ENCODE measurements at places on chromosomes 12 and 14.

DNA sequence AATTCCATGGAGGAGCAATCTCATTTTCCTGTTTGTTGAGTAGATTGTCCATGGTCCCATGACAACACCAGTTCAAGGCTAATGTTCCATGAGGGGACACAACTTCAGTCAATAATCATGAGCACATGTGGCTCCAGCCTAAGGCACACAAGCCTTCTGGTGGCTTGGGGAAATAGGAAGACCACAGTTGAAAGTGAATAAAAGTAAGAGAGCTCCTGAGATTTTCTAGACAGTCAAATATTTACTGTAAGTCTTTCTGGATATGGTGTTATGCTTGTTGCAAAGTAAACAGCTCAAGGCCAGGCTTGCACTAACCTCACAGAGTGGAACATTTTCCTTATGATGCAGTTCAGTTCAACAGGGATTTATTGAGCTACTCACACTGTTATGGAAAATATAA, 206.9 kb upstream of the SLC38A2 start:
- DNase-seq, result no peak

GRCh38 chr14:103930051-103930604, 1.9 kb downstream of the TDRD9 start:
- no peak for DNase-seq

DNA sequence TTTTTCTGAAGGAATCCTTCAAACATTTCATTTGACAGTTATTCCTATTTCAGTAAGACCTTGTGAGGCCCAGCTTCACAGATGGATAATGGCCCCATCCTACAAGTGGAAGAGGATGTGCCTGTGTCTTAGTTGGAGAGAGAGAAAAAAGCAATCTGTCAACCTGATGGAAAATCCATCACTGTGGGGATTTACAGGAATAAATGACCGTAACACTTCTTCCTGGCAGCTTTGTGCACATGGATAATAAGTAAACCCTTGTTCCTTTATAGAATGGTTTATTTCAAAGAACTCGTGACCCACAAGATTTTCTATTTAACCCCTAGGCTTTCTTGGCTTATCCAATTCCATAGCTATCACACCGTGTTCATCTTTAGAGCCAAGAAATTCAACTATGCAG, 121.4 kb upstream of the PCED1B start:
- DNase-seq, result no peak

DNA sequence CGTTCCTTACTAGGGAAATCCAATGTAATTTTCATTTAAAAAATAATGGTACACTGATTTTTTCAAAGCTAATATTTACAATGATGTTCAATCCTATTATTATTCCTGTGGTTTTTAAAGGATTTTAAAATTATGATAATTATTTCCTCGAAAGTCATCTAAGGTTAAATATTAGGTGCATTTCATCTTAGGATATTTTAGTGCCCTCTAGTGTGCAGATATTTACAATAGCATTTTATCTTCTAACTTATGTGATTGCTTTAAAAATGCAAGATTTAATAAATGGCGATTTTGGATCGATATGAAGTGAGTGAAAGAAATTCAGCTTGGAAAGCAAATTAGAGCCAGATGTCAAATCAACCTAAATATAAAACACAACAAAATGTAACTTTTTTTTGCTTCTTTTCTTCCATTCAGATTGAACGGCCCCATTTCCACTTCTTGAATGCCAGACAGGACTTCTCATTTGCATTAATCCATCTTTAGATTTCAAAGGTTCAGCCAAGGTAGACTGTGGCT, 293.5 kb downstream of the SLC6A15 start:
- no peak for DNase-seq

DNA sequence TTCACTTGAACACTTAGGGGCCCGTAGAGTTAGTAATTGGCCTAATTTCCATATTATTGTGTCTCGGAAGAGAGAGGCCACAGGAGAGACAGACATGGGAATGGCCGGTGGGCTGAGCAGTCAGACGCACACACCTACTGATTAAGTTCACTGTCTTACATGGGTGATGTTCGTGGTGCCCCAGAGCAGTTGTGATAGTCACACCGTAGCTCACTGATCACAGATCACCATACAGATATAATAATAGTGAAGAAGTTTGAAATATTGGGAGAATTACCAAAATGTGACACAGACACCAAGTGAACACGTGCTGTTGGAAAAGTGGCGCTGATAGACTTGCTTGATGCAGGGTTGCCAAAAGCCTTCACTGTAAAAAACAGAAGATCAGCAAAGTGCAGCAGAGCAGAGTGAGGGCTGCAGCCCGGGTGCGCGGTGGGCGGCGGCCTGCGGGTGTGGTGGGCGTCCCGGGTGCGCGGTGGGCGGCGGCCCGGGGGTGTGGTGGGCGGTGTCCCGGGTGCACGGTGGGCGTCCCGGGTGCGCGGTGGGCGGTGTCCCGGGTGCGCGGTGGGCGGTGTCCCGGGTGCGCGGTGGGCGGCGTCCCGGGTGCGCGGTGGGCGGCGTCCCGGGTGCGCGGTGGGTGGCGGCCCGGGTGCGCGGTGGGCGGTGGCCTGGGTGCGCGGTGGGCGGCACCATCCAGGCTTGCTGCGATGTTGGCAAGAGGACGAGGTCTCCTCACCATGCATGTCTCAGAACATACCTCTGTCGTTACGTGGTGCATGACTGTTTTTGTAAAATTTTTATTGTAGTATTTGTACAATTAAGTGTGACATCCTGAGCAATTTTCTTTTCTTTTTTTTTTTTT, 34.3 kb upstream of the TEX22 start:
- DNase-seq, result no peak

- no peak for DNase-seq
Observed at GRCh38 chr12:100159391-100160104, 16.9 kb upstream of the BLTP3B start.

- no peak for DNase-seq
Observed at GRCh38 chr12:105993766-105994555, 144.8 kb downstream of the NUAK1 start.

DNA sequence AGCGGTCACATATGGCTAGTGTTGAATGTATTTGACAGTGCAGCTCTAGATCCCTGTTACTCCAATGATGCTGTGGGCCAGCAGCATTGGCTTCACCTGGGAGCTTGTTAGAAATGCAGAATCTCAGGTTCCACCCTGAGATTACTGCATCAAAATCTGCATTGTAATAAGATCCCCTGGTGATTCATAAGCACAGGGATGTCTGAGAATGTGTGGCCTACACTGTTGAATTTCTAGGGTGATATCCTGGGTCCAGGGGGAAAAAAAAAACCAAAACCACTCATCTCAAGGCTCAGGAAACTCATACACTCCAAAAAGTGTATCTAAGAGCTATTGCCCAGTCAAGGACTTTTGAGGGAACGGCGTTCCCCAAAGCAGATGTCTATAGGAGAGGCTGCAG, 196.8 kb downstream of the PPM1H start:
- DNase-seq, result no peak

- no peak for DNase-seq
Observed at GRCh38 chr12:15756822-15757221, 32.4 kb downstream of the EPS8 start.

DNA sequence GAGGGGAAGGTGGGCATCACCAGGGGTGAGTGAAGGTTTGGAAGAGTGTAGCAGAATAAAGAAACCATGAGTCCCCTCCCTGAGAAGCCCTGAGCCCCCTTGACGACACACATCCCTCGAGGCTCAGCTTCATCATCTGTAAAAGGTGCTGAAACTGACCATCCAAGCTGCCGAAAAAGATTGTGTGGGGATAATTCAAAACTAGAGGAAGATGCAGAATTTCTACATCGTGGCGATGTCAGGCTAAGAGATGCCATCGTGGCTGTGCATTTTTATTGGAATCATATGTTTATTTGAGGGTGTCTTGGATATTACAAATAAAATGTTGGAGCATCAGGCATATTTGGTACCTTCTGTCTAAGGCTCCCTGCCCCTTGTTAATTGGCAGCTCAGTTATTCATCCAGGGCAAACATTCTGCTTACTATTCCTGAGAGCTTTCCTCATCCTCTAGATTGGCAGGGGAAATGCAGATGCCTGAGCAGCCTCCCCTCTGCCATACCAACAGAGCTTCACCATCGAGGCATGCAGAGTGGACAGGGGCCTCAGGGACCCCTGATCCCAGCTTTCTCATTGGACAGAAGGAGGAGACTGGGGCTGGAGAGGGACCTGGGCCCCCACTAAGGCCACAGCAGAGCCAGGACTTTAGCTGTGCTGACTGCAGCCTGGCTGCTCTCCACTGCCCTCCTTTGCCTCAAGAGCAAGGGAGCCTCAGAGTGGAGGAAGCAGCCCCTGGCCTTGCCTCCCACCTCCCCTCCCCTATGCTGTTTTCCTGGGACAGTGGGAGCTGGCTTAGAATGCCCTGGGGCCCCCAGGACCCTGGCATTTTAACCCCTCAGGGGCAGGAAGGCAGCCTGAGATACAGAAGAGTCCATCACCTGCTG, 7.0 kb downstream of the SERPINA1 start:
- DNase-seq, result no peak

DNA sequence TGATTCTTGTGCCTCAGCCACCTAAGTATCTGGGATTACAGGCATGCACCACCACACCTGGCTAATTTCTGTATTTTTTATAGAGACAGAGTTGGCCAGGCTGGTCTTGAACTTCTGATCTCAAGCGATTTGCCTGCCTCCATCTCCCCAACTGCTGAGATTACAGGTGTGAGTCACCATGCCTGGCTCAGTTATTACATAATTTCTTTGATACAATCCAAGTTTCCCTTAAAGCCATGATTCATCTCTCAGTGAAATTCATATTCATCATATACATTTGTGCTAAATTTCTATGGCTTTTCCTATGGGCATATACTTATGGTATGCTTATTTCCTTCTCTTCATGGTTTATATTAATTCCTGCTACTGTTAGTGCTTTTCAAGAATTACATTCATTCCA, 29.1 kb upstream of the PZP start:
- DNase-seq, result no peak

DNA sequence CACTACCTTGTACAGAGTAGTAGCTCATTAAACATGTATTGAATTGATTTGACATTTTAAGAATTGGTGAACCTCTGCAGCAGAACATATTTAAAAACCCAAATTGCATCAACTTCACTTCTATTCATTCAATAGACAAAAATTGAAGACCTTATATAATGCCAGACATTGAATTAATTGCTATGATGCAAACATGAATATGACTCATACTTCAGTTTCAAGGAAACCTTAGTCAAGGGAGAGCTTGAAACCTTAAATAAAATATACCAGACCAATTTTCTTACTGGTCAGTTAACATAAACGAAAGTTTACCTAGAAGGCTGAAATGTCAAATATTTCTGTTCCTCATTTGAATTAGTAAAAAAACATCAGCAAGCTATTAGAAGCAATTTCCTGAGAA, 5.0 kb upstream of the MGAT4C start:
- DNase-seq, result no peak

DNA sequence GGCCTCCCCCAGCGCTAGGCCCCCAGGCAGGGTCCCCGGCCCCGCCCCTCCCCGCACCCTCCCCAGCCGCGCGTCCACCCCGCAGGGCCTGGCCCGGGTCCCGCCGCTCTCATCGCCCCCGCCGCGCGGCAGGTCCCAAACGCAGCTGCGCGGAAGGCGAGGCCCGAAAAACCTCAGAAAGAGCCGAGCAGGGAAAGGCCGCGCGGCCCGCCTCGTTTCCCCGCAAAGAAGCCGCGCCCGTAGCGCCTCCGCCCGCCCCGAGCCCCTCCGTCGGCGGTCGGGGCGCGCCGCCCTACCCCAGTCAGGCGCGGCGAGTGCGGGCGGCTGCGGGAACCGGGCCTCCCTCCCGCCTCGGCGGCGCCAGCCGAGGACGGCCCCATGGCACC, 324 bp downstream of the POLE start:
- DNase-seq, result no peak

DNA sequence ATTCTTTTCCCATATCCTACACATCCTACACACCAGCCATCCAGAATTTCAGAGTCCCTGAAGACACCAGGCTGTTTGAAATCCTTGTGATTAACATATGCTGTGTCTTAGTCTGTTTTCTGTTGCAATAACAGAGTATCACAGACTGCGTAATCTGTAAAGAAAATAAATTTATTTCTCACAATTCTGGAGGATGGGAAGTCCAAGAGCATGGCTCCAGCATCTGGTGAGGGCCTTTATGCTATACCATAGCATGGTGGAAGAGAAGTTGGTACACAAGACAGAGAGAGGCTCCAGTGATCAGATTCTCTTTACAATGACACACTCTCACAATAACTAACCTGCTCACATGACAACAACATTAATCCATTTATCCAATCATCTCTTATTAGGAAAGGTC, 4.1 kb downstream of the ART4 start:
- DNase-seq, result no peak

DNA sequence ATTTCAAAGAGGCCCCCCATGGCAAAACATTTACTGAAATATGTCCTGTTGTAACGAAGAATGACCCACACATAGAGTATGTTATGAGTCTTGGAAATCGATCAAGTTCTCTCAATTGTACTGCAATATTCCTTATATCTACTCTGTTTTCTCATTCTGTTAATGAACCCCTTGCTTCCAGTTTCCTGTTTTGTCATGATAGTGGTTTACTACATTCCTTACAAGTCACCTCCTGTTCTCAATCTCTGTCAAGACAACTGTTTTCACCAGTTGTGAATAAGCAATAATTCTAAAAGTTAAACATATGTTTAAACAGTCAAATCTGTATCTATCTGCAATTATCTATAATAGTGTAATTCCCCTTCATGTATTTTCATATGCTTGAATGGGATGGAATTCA, 16.4 kb upstream of the ARID2 start:
- no peak for DNase-seq

DNA sequence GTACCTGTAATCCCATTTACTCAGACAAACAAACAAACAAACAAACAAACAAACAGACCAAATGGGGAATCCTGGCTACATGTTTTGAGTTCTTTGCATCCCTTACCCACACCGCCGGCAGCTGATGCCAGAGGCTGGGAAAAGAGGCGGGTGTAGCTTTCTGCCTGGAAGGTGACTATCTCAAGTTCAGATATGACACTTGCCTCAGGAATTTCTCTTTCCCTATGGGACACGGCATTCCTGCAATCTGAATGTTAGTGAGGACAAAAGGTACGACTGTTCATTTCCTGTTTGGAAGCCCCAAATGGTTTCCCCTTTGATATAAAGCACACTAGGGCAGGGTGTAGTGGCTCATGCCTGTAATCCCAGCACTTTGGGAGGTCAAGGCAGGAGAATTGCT, 2.9 kb downstream of the MYL2 start:
- DNase-seq, result no peak

DNA sequence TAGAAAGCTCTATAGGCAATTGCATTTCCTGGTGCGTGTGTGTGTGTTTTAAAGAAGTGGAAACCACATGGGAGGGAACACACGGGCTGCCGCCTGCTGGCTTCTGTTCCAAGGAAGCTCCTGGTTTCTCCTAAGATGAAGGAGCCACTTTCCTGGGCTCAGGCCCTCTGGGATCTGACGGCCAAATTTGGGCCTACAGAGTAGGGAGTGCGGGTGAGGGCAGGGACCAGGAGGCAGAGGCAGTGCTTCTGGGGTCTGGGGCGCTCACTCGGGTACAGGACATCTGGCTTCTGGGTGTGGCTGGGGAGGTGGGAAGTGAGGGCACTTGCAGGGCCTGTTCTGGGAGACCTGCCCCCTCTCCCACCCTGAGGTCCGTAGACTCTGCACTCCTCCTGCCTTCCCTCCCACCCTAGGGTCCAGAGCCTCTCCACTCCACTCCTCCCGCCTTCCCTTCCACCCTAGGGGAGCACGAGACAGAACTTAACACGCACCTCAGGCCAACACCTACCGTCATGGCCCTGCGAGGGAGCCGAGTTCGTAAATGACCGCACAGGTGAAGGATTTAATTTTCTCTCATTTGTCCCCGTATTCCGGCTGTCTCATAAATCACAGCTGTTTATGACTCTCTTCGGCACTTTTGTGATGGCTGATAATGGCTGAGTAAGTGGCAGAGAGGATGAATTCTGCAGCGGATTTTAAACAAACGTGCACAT, 127.7 kb downstream of the KIF26A start:
- no peak for DNase-seq

- no peak for DNase-seq
Observed at GRCh38 chr12:2876431-2877046, 435 bp downstream of the FOXM1 start.

Measured in stimulated activated CD4-positive, alpha-beta T cell treated with anti-CD3 and anti-CD28 coated beads, TNF-alpha, amount 100 ng/mL, for 24 hours (primary cell).